ENCODE measurements at places on chromosomes 7 and 10.

DNA sequence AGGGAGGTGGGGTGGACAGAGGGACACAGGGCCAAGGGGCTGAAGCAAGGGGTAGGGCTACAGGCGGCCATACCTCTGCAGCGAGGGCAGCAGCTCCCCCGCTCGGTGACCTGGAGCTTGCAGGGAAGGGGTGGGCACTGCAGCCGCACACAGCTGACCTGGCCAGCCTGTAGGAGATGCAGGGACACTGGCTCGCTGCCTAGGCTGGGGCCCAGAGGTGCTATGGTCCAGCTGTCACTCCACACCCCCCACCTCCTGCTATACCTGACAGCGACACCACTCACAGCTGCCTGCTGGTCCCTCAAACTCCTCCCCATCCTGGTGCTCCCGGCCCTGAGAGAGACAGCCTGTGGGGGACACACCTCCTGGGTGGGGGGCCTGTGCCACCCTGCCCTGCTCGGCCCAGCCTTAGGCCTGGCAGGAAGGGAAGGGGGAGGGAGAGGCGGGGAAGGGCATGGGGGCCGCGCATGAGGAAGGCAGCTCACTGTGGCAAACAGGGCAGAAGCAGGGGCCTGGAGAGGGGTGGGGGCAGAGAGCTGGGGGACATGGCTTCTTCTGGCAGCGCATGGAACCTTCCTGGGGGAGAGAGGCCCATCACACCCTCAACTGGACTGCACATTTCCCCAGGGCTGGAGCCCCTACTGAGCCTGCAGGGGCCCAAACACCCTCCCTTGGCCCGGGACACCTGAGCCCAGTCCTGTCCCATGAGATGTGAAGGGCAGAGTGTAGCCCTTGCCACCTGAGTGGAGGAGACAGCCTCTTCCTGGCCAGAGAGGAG lies 23.9 kb downstream of the ATP6V1F start:
- no peak for DNase-seq

- DNase-seq: no peak
These were observed 94.2 kb downstream of the ARL5B start for GRCh38 chr10:18753312-18753895.

DNA sequence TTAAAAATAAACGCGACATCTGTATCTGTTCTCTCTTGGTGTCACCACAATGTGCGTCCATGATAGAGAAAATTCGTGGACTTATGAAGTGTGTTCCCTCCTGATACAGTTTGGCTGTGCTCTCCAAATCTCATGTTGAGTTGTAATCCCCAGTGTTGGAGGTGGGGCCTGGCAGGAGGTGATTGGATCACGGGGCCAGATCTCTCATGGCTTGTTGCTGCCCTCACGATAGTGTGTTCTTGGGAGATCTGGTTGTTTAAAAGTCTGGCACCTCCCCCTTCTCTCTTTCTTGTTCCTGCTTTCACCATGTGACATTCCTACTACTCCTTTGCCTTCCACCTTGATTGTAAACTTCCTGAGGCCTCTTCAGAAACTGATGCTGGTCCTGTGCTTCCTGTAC lies 229.4 kb upstream of the MYO3A start:
- DNase-seq: no peak

GRCh38 chr7:111763221-111763801 lies 201.0 kb upstream of the IMMP2L start:
- DNase-seq: peak; percentile 29

- no peak for DNase-seq
These were observed 22.5 kb upstream of the ANTXRL start for GRCh38 chr10:46264336-46264735.

DNA sequence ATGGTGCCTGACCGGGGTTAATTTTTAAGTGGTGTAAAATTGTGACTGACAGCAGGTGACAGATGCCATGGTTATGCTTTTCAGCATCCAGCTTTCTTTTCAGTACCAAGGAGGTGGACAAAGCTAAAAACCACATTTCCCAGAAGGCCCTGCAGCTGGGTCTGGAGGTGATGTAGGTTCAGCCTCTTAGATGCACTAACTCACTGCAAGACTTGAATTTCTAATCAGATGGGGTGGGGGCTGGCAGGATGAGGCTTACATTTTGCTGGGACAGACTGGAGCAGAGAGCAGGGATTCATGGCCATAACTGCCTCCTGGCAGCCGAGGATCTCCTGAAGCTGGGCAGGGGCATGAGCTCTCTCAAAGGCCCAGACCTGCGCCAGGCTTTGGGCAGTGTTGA lies 52.4 kb downstream of the PDIA4 start:
- DNase-seq: no peak

Measured in AG09319 (cell line).